Neural progenitor cell (in vitro differentiated cells): ENCODE measurements at places on chromosomes 1 and 21. TPM values are rescaled to one million over a fixed set of nuclear protein-coding genes. Genes with fewer than 3 reads are reported as not detected.
A peak's percentile ranks its signal among the peaks of the same experiment; 100 is the strongest.

Gene ANGPTL1
- not detected in 2 replicates for total RNA-seq

Gene WNT9A
- 1.4 and 2.7 TPM in 2 replicates for total RNA-seq

Gene TGFB2
- total RNA-seq = 0.37 and 1.9 TPM in 2 replicates

Gene SKI
- 7.4 and 15.7 TPM in 2 replicates for total RNA-seq

Gene LRRC53
- total RNA-seq = not detected in 2 replicates

Gene FCER1A
- total RNA-seq = not detected in 2 replicates

Gene MYBPH
- not detected in 2 replicates for total RNA-seq

Gene KCNN3
- total RNA-seq = 4.3 and 4.7 TPM in 2 replicates

Gene DISC1
- 1.8 and 3.2 TPM in 2 replicates for total RNA-seq

Gene ZNF648
- total RNA-seq = 1.5 and 2.0 TPM in 2 replicates

Gene LY9
- not detected in 2 replicates for total RNA-seq

Gene TFF2
- total RNA-seq = not detected in 2 replicates

DNA sequence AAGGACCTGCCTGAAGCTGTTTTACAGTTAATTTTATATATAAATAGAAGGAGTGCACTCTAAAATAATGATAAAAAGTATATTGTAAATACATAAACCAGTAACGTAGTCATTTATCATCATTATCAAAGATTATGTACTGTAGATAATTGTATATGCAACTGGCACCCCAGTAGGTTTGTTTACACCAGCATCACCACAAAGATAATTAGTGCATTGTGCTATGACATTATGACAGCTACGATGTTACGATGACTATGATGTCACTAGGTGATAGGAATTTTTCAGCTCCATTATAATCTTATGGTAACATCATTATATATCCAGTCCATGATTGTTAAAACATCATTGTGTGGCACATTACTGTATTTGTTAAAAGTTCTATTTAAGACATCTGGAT, 185.2 kb downstream of the LBR start:
- DNase-seq = no peak

DNA sequence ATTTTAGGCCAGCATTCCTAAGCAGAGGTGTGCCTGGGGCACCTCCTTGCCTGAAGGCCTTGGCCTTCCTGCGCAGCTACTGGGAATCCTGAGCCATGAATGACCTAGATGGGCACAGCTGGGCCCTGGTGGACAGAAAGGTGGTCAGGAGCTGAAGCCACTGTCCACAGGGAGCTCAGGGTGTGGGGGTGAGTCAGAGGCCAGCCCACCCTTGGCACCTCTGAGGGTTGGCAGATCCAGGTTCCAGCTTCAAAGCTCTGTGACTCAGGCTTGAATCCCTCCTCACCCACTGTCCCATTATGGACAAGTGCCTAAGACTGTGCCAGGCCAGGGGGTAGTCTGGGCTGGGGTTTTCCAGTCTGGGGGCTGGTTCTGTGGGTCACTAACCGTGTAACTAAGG, 6.4 kb upstream of the EDN2 start:
- DNase-seq = no peak

DNA sequence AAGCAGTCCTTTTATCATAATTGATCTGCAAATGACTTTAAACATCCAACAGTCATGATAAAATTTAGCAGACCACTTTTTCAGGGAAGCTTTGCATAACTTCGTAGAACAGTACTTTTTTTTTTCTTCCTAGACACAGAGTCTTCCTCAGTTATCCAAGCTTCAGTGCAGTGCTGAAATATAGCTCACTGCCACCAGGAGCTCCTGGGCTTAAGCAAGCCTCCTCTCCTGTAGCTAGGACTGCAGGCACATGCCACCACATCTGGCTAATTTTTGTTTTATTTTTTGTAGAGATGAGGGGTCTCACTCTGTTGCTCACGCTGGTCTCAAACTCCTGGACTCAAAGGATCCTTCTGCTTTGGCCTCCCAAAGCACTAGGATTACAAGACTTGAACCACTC, 3.8 kb downstream of the F13B start:
- DNase-seq = no peak

DNA sequence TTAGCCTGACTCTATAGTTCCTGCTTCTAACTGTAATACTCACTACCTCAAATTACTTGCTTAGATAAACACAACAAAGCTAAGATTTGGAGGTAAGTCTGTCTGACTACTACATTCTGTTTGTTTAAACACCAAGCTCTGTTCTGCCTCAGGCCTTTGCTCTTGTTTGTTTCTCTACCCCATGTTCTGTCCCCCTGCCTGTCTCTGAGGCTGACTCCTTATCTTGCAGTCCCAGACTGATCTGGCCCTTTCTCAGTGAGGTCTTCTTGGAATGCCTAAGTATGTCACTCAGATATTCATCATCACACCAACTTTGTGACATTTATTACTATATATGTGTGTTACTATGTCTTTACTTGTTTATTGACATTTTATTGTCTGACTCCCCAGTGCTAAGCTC, 425.5 kb downstream of the LMO4 start:
- no peak for DNase-seq

DNA sequence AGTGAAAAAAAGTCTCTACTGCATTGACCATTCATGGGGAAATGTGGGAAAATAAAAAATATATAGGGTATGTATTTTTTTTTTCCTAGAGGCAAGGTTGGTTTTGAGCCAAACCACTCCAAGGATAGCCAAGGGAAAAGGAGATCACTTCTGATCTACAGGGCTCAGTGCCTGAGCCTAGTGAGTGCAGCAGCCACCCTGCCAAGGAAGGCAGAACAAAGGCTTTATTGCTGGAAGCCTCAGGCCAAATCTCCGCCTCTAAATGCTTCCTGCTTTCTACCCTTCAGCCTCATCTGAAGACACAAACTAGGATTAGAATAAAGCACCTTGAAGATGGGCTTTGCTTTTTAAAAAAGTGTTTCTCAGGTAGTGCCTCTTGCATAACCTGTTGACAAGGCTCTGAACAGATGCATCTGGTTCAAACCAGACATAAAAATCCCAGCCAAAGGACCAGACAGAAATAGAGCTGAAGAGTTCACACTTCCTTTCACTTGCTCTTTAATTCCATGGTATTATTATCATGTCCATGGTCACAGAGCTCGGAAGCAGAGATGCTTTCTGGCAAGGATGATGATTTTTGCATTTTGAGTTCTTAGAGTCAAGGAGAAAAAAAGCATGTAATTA, 10.5 kb downstream of the C1orf115 start:
- peak; percentile 53 for DNase-seq

DNA sequence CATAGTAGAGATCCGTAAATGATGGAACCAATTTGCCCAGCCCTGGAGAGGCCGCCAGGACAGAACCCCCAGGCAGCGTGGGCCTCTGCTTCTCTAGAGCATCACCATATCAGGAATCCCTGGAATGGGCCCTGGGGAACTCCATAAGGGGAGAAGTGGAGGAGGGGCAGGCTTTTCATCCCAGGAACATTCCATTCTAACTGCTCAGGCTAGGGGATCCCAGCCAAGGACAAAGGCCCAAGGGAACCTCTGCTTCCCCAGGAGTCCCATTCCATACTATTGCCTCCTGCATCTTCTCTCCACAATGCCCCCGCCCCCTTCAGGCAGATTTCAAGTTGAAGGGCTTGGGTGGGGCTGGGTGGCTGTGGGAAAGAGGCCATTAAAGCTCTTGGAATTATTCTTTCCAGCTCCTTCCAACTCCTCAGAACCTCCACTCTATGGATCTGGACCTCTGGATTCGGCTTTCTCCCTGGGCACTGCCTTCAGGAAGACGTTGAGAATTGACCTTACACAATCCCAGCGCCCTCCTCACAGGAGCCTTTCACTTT, 6.0 kb downstream of the TRNP1 start:
- DNase-seq = peak; percentile 85

GRCh38 chr1:96660503-96660902, 61.1 kb upstream of the PTBP2 start:
- no peak for DNase-seq

DNA sequence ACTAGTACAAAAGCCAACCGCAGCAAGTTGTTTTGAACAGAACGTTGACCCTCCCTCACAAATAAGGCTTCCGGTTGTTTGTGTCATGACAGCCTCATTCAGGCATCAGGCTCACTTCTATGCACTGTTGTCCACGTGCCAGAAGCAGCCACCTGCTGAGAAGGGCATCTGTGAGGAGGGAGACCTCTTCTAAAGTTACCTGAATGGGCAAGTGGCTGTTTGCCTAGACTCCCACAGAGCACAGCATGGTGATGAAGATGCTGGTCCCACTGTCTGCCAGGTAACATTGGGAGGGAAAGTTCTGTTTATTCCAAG, 176.1 kb downstream of the CLIC6 start:
- no peak for DNase-seq

DNA sequence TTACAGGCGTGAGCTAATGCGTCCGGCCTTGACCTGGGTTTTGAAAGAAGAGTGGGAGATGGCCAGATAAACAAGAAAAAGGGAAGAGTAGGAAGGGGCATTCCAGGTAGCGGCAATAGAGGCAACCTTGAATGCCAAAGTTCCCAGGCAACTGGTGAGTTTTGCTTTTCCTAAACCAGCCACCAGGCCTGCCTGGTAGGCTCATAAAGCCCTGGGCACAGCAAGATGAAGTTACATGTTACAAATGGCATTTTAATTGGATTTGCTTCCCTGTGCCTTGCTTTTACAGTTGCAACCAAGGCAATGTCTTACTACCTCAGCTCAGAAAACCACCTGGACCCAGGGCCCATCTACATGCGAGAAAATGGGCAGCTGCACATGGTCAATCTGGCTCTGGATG, 5.5 kb downstream of the LRRC42 start:
- no peak for DNase-seq

- no peak for DNase-seq
Observed at GRCh38 chr1:67479146-67479891, 49.1 kb upstream of the SERBP1 start.

DNA sequence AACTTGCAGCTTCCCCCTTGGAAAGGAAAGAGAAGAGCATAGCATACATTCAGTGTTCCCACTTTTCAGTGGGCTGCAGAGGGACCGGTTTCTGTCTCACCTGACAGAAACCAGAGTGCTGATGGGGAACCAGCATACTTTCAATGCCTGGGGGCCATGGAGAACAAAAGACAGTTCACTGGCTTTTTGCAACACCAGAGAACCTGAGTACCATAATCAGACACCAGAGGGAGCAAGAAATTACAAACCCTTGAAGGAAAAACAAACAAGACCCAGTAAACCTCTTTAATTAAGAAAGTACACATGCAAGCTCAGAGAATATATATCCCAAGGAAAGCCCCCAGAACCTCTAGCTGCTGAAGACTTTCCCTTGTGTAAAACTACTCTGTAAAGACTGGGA, 51.1 kb downstream of the CSMD2 start:
- DNase-seq = peak; percentile 68

DNA sequence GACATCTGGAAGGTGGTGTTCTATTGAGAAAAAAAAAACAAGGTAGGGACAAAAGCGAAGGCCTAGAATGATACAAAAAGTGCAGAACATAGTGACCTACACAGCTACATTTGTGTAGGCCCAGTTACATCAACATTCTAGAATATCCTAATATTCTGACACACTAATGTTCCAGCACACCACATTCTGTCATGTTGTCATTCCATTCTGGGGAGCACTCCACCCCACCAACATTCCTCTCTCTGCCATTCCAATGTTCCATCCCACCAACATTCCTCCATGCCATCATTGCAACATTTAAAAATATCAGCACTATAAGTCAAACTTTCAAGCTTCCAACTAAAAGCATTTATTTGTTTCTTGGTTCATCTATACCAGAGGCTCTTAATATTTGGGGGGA, 28.5 kb downstream of the COA7 start:
- no peak for DNase-seq

- no peak for DNase-seq
Observed at GRCh38 chr1:96723936-96724335, 2.4 kb downstream of the PTBP2 start.

GRCh38 chr1:40038697-40039096, 1.8 kb upstream of the CAP1 start:
- no peak for DNase-seq

- DNase-seq = peak; percentile 81
Observed at GRCh38 chr21:45029948-45030681, 44.3 kb upstream of the ADARB1 start.

- DNase-seq = no peak
Observed at GRCh38 chr1:21494196-21494595, 15.0 kb upstream of the ALPL start.

DNA sequence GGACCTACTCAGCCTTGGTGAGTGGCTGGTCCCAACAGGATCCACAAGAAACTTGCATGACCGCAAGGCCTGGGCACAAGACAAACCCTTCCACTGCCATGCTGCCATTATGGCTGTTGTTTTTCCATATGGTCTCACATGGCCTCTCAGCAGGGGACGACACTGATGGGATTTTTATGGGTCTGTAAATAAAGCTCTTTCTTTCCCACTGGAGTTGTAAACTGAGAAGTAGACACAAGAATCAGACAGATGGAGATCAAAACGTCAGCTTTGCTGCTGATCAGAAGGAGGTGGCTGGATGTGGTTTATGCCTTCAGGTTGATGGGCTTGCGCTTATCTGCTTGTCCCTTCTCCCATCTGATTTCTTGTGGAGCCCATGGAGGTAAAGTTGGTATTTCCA, 138.1 kb upstream of the KCNJ6 start:
- no peak for DNase-seq

GRCh38 chr1:167145965-167146364, 52.1 kb downstream of the STYXL2 start:
- no peak for DNase-seq

- DNase-seq = no peak
Observed at GRCh38 chr1:230684146-230684545, 29.8 kb downstream of the AGT start.

DNA sequence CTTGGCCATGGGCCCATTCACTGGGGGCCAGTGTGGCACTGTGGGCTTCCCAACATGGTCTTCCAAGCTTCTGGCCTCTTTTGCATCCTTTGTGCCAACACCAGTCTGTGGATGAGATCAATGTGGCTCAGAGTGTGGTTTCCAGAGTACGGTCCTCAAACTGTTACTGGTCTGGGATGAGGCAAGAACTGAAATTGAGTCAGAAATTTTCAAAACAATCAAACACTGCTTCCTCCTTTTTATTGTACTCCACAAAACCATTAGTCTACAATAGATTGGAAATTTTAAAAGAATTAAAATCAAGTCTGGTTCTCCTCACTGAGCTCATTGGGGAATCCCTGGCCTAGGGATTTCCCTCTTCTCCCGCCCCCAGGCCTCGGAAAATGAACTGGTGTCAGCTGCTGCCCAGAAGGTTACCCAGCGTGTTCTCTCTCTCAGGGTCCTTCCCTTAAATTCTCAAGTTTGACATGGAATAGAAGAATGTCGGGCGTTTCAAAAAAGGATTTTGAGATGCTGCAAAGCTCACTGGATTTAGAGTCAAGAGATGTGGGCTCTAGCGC, 222.0 kb downstream of the SDCCAG8 start:
- no peak for DNase-seq

GRCh38 chr1:94669198-94669597, 127.6 kb upstream of the F3 start:
- no peak for DNase-seq
